PC-3 (cell line): ENCODE measurements at places on chromosomes 5 and 9.

DNA sequence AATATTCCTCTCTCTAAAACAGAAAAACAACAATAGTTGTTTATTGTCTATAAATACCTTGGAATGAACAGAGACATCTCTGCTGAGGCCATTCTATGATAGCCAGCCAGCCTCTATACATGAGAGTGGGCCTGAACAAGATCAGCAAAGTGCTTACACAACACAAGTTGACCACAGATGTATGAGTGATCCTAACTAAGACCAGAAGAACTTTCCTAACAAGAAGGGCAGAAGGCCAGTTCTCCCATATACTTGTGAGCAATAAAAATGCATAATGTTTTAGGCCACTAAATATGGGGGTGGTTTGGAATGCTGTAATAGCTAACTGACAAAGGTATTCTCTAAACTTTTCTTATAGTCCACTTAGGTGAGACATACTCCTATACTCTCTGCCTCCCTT, 345.7 kb downstream of the SPATA31D1 start:
- H3K4me3 ChIP-seq: no peak overlapping the region
- no peak overlapping the region for H3K27ac ChIP-seq
- H3K36me3 ChIP-seq: no peaks in the 10 kb centered on the region
- H3K4me1 ChIP-seq: peaks cover 23% of the 10 kb centered on the region
- H3K27me3 ChIP-seq: no peaks in the 10 kb centered on the region

DNA sequence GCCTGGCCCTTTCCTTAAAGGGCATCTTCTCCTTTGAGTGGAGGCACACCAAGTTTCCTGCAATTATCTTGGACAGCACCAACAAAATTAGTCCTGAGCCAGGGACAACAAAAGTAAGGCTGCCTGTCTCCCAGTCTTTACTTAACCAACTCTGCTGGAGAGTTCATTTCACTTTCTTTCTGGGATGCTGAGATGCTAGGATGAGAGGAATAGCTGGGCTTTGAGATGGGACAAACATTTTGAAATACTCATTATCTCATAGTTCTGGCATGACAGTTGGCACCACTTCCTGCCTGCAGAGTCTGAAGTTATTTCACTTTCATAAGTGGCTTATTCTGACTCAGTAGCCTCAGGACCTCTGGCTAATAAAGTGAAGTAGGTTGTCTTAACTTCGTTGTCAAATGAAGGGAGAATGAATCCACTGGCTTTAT, 157.0 kb downstream of the C9orf152 start:
- peak overlapping the region; percentile 65 for H3K27ac ChIP-seq
- peak; percentile 90 for DNase-seq
- no peaks in the 10 kb centered on the region for H3K27me3 ChIP-seq
- peak overlapping the region; percentile 99 for H3K4me3 ChIP-seq
- no peaks in the 10 kb centered on the region for H3K36me3 ChIP-seq
- peaks cover 14% of the 10 kb centered on the region for H3K4me1 ChIP-seq

DNA sequence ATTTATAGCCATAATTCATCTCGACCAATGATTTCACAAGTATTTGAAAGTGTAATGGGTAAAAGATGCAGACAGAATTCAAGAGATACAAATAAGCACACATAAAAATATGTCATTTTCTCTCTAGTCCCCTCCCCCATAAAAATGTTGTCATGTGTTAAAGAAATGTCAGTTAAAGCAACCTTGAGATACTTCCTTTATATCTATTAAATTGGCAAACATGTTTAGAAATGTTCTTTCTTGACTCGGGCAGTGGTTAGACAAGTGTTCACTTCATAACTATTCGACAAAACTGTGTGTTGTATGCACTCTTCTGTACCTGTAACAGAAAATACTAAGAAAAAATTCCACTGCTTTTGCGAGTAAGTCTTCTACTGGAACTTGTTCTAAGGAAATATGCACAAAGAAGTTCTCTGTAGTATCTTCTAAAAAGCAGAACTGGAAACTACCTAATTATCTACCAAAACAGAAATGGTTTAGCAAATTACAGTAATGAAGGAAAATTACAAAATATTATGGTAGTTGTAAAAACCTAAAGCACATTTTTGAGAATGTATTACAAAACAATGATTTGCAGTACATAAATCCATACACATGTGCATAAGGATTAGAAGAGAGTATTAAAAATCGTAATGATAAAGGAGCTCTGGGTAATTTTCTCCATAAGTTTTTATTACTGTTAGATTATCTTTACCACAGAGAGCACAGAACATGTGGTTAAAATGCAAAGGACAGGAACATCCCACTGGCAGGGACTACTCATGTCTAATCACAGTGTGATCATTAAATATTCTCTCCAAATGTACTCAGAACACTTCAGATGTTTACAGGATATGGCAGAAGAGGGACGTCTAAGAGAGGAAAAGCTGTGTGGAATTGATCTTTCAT, 35.9 kb downstream of the FBXW2 start:
- no peak for DNase-seq
- H3K36me3 ChIP-seq: 0 out of 2 replicates have a peak, but pooled peaks cover 2% of the 10 kb centered on the region
- no peaks in the 10 kb centered on the region for H3K4me1 ChIP-seq
- H3K27ac ChIP-seq: no peak overlapping the region
- H3K4me3 ChIP-seq: no peak overlapping the region

DNA sequence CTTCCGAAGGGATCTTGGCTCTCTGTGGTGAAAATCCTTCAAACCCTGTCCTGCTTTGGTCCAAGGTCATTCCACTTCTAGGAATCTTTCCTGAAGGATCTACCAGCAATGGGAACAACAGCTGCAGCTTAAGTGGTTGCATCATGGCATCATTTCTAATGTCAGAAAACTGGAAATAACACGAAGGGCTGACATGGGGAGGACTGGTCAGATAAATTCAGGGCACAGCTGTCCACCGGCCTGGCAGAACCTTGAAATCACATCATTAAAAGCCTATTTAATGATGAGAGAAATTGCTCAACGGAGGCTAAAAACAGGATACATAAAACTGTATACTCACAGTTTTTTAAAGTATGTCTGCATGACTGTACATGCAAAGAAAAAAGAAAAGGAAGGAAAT, 28.3 kb downstream of the OLFML2A start:
- DNase-seq: no peak
- H3K36me3 ChIP-seq: no peaks in the 10 kb centered on the region
- H3K27me3 ChIP-seq: no peaks in the 10 kb centered on the region
- H3K27ac ChIP-seq: no peak overlapping the region
- H3K4me1 ChIP-seq: peaks cover 2% of the 10 kb centered on the region

DNA sequence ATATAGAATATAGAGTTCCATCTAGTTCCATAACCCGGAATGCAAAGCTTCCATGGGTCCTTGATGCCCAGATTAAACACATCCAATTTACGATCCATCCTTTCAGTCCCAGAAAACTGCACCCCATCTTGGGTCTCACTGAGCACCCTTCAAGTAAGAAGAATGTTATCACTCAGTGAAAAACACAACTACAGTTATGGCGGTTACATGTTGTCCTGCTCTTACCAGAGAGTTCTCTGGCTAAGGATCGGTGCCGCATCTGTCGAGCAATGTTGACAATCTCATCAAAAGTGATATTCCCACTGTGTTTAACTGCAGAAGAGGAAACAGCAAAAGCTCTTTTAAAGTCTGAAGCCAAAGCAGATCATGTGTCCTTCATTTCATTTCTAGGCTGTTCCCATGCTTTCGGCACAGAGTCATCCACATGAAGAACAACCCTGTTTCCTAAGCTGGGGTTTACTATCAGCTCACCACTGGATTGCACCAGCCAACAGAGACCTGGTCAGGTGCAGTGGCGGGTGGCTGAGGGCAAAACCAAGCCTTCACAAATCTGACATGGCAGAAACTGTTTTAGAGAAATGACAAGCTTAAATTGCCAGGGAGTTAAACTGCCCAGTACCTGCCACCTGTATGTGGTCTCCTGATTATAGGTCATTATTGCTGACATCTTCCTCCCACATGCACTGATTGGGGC, 2.9 kb downstream of the RPL12 start:
- no peak overlapping the region for H3K27ac ChIP-seq
- no peaks in the 10 kb centered on the region for H3K27me3 ChIP-seq
- no peak for DNase-seq
- peak overlapping the region; percentile 84 for H3K4me3 ChIP-seq
- H3K36me3 ChIP-seq: peaks cover 46% of the 10 kb centered on the region

DNA sequence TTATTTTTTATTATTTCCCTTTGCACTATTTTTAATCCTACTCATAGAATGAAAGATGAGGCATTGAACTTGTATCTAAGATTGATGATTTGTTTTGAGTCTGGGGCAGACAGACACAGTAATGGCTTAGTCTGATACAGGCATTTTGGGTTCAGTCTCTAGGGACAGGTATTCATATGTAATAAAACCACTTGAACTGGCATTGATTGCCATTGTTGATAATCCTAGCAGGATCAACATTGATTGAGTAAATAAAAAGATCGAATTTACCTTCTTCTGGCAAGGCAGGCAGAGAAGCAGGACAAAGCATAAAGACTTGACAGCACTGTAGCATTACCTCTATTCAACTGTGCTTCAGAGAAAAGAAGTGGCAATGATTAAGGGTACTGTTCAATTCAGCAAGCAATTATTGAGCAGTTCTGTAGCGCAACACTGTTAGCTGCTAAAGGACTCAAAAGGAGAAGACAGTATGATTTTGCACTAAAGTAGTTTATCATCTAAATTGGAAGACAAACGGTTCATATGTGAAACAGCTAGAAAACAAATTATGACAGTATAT, 144.4 kb downstream of the COMMD10 start:
- no peak for DNase-seq
- H3K36me3 ChIP-seq: no peaks in the 10 kb centered on the region
- H3K4me3 ChIP-seq: no peak overlapping the region
- H3K27ac ChIP-seq: no peak overlapping the region
- H3K4me1 ChIP-seq: peaks cover 9% of the 10 kb centered on the region

GRCh38 chr5:132467287-132467984, 23.1 kb downstream of the IRF1 start:
- no peak overlapping the region for H3K4me3 ChIP-seq
- H3K4me1 ChIP-seq: no peaks in the 10 kb centered on the region; the same call in 1 of the 2 replicates
- no peak for DNase-seq
- no peaks in the 10 kb centered on the region for H3K27me3 ChIP-seq
- H3K27ac ChIP-seq: no peak overlapping the region

- peaks cover 62% of the 10 kb centered on the region for H3K27me3 ChIP-seq
- no peak overlapping the region for H3K27ac ChIP-seq
- H3K36me3 ChIP-seq: no peaks in the 10 kb centered on the region
- H3K4me3 ChIP-seq: no peak overlapping the region
- no peak for DNase-seq
- no peaks in the 10 kb centered on the region for H3K4me1 ChIP-seq
Measured at GRCh38 chr5:172544371-172545095, 90.2 kb upstream of the SH3PXD2B start.

DNA sequence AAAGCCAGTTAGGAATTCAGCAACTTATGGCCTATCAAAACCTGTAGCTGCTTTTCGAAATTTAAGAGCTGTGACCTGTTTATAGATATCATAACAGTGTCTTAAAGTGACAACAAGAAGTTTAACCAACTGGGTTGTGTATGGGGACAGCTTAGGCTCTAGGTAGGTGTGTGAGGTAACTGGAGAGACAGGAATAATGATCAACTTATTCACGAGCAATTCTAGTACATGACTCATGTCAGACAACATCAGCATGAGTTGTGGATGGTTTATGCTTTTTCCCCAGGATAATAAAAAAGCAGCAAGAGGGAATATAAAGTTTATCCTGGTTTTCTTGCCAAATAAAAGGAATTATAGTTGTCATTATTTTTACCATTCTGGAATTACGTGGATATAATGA, 88.6 kb downstream of the GDNF start:
- no peak overlapping the region for H3K4me3 ChIP-seq
- H3K36me3 ChIP-seq: no peaks in the 10 kb centered on the region
- peak; percentile 73 for DNase-seq
- peaks cover 24% of the 10 kb centered on the region for H3K4me1 ChIP-seq

DNA sequence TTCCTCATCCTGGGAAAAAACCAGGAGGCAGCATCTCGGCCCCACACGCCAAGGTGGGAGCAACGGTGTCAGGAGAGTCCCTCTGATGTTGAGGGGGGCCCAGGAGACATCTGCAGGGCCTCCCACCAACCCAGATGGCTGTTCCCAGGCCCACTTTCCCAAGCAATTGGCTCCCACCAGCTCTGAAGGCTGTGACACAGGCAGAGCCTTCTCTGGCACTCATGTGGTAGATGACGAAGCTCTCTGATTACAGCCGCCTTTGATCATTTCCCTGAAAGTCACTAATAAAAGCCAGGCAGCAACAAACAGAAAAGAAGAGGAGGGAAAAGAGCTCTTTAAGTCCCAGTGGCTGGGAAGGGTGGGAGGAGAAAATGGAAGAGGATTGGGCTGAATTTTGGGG, 226.5 kb downstream of the CDK5RAP2 start:
- no peak overlapping the region for H3K27ac ChIP-seq
- no peaks in the 10 kb centered on the region for H3K4me1 ChIP-seq
- H3K36me3 ChIP-seq: no peaks in the 10 kb centered on the region

DNA sequence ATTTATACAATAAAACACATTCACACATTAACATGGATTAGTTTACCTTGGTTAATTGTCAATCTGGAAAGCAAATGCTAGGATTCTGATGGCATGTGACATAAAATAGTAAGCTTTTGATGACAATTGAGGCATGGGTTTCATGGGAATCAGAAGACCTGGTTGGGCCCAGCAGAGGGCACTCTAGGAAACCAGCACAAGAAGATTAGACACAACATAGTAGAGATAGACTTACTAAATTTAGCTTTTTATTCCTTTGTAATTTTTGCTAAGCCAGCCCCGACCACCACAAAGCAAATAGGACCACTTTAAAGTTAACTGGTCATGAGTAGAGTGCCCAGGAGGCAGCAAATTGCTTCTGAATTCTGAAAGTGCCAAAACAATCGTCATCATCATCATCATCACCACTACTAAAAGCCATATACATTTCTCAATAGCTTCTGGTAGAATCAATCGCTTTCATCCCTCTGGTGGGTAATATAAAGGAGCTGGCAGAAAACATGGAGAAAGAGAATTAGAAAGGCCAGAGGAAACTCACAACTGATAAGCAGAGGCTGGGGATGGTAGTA, 163.2 kb downstream of the ARRDC3 start:
- no peak overlapping the region for H3K4me3 ChIP-seq
- DNase-seq: peak; percentile 32
- H3K27me3 ChIP-seq: no peaks in the 10 kb centered on the region

DNA sequence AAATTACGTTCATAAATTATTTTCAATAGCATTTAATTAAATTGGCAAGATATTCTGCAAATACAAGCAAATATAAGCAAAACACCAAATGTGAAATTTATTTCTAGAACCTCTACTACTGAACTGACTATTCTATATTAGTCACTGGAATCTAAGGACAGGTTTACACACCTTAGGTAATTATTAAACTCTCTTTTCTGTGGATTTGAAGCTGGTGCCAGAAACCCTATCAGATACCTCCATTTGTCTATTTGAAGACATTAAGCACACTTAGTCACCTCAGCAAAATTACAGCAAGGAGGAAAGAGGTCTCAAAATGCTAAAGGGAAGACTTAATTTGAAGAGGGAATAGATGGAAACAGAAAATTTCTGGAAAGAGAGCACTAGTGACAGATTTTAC, 83.4 kb downstream of the CPLANE1 start:
- no peak overlapping the region for H3K4me3 ChIP-seq
- no peak for DNase-seq
- peaks cover 11% of the 10 kb centered on the region; the same call in 1 of the 2 replicates for H3K36me3 ChIP-seq
- no peak overlapping the region for H3K27ac ChIP-seq
